Activated gamma-delta T cell treated with Interleukin-2 at 50 U/mL for 16 hours (primary cell): ENCODE measurements at places on chromosomes 6 and 20.

DNA sequence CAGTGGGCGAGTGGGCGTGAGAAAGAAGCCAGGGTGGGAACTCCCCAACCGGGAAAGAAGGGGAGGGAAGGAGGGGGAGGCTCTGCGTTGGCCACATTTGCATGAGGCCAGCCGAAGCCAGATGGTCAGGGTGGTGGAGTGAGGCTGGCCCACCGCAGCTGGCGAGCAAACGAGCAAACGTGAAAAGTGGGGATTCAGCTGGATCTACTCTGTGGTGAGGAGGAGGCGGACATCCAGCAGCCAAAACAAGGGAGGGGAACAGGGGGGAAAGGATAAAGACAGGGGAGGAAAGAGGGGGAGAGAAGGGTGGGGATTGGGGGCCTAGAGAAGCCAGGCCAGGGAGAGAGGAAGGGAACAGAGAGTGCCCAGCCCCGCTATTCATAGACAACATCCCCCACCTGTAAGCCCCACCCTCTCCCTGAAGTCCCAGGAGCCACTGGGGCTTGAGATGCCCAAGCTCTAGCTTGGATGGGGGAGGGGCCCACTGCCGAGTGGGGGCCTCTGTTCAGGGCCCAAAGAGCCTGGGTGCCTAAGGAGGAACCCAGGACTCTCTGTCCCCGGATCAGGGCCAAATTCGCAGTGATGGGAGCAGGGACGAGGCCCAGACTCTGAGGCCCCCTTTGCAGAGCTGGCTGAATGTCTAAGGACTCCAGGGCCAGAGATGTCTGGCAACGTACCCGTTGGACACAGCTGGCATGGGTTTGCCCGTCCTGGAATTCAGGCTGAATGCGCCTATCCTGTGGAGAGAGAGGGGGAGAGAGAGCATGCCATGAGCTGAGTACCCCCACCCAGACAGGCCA lies 45.1 kb downstream of the CPNE5 start:
- no peak for DNase-seq

GRCh38 chr6:143529095-143529494 lies 17.6 kb upstream of the FUCA2 start:
- DNase-seq: no peak

DNA sequence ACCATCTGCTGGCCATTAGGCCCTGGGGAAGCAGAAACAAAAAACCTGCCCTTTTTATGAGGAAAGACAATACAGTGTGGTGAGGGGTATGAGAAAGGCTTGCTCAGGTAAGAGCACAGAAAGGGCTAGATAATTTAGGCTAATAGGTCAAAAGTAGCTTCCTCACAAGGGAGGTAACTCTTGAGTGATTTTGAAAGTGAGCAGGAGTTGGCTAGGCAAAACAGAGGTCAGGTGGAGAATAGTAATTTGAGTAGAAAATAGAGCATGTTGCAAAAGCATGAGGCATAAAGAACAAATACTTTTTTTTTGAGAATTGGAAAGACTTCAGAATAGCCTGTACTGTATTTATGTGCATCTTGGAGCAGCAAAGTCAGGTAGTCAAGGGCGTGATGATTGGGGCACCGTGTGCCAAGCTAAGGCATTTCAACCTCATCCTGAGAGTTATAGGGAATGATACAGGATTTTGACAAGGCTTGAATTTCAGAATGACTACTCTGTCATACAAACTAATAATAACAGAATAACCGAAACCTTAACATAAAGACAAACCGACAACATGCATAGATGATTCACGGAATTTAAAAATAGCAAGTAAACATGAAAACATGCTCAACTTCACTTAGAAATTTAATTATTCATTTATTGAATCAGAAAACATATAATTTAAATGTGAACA lies 123.0 kb upstream of the ENPP5 start:
- DNase-seq: no peak

GRCh38 chr6:131694832-131695426 lies 6.3 kb downstream of the OR2A4 start:
- no peak for DNase-seq
